Brain (organoid and tissue), 16 donors: ENCODE measurements at places on chromosomes 1 and 21. TPM values are rescaled to one million over a fixed set of nuclear protein-coding genes. Genes with fewer than 3 reads are reported as not detected.

Gene NBPF4
- polyA plus RNA-seq = not detected

Gene IGSF9
- polyA plus RNA-seq = 43.9 TPM

Gene RASAL2
- polyA plus RNA-seq = 4.0 TPM

Gene NPHS2
- polyA plus RNA-seq = not detected

Gene PRRX1
- polyA plus RNA-seq = 2.5 TPM

Gene SPATA45
- not detected for polyA plus RNA-seq

Gene DIO1
- polyA plus RNA-seq = not detected

Gene LRRC53
- not detected for polyA plus RNA-seq

Gene CCDC30
- 7.2 TPM for polyA plus RNA-seq

Gene LAMTOR2
- 126 TPM for polyA plus RNA-seq

Gene CDCA8
- polyA plus RNA-seq = 48.1 TPM

Gene CCDC27
- 0.12 TPM for polyA plus RNA-seq

Gene PM20D1
- polyA plus RNA-seq = not detected

Gene FAM177B
- polyA plus RNA-seq = not detected

Gene C2CD4D
- polyA plus RNA-seq = 0.78 TPM

Gene EVI5
- 1.5 TPM for polyA plus RNA-seq

Gene NCAM2
- polyA plus RNA-seq = 6.1 TPM

Gene PRXL2B
- 42.7 TPM for polyA plus RNA-seq
